ENCODE measurements at places on chromosomes 1 and 21.

- H3K27ac ChIP-seq: peak overlapping the region; percentile 15
- peak; percentile 74 for DNase-seq
- H3K4me1 ChIP-seq: peaks cover 44% of the 10 kb centered on the region
- H3K27me3 ChIP-seq: no peaks in the 10 kb centered on the region
- H3K4me3 ChIP-seq: no peak overlapping the region
Observed at GRCh38 chr1:33152685-33153432, 29.0 kb downstream of the TRIM62 start.

DNA sequence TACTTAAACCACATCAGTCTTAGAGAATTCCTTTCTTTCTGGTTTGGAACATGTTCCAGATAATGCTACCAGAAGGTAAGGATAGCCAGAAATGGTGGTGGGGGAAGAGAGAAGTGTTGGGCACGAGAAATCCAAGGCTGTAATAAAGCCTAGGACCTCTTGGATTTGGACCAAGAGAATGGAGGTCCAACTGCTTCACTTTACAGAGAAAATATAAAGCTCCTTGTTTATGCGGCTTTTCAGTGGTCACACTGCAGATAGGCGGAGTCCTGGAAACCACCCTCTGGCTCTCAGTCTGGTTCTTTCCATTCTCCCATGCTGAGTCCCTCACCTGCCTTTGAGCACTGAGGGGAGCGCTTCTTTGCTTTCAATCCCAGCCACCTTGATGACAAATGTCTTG lies 87.8 kb downstream of the ADCY10 start:
- no peak overlapping the region for H3K27ac ChIP-seq
- H3K36me3 ChIP-seq: no peaks in the 10 kb centered on the region
- no peaks in the 10 kb centered on the region for H3K4me1 ChIP-seq

DNA sequence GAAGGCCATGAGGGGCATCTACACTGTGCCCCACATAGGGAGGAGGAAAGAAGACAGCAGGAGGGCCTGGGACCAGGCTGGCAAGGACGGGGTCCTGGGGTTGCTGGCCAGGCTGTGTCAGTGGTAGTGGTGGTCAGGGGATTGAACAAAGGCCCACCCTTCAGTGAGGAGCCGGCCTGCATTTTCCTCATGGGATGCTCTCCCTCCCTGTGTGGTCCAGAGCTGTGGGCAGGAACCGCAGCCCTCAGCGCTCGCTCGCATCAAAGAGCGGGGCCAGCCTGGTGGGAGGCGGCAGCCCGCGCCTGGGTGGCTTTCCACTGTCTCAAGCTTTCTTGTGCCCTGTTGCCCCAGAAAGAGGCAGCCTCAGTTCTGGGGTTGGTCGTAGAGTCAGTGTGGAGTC lies 24.8 kb downstream of the LHX4 start:
- DNase-seq: no peak
- no peak overlapping the region for H3K27ac ChIP-seq
- no peak overlapping the region for H3K4me3 ChIP-seq

- no peaks in the 10 kb centered on the region for H3K27me3 ChIP-seq
- no peak for DNase-seq
- no peak overlapping the region for H3K27ac ChIP-seq
- H3K4me1 ChIP-seq: peaks cover 15% of the 10 kb centered on the region
Observed at GRCh38 chr1:27031235-27032118, 18.8 kb upstream of the TENT5B start.
